CD4-positive, alpha-beta T cell treated with Interleukin-4 for 1 hour (primary cell): ENCODE measurements at places on chromosomes 6 and 20.

GRCh38 chr20:48739395-48740291 is 88.2 kb downstream of the PREX1 start:
- no peak for DNase-seq

DNA sequence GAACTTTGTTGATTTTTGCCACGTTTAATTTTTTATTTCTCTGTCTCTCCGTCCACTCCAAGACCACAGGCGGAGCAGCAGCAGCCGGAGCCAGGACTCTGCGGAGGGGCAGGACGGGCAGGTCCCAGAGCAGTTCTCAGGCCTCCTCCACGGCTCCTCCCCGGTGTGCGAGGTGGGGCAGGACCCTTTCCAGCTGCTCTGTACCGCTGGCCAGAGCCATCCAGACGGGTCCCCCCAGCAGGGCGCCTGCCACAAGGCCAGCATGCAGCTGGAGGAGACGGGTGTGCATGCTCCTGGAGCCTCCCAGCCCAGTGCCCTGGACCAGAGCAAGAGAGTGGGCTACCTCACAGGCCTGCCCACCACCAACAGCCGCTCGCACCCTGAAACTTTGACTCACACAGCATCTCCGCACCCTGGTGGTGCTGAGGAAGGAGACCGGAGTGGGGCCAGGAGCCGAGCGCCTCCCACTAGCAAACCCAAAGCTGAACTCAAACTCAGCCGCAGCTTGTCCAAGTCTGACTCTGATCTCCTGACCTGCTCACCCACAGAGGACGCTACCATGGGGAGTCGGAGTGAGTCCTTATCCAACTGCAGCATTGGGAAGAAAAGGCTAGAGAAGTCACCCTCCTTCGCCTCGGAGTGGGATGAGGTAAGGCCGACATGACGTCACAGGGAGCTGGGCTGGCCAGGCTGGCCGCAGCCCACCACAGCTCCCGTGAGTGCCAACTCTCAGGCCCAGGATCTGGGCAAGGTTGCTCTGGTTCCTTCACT is 123.5 kb downstream of the TCP11 start:
- no peak for DNase-seq

DNA sequence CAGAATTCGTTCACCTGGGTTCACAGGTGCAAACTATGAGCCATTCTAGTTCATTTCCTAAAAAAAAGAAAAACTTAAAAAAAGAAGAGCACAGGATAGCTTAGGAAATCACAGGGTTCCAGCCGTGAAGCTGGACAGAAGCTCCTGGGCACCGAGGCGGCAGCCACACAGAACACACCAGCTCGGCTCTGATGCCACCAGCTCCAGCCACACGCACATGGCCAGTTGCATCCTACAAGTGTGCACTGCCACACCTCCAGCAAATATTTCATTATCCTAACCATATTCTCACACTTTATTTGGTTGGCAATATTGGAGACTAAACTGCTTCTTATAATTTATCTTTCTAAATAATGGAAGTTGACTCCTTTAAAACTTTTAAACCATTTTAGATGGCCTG is 26.2 kb upstream of the AFDN start:
- DNase-seq, result no peak

- DNase-seq, result no peak
These were observed 119.9 kb upstream of the PRND start for GRCh38 chr20:4601630-4602296.

GRCh38 chr6:75819776-75820487 is 70.9 kb downstream of the MYO6 start:
- DNase-seq, result no peak
